ENCODE measurements at places on chromosomes 12 and 14. TPM values are rescaled to one million over a fixed set of nuclear protein-coding genes. Genes with fewer than 3 reads are reported as not detected.

LHX5 gene
- not detected for total RNA-seq

CDCA3 gene
- total RNA-seq: 87.8 TPM

CLEC1B gene
- not detected for total RNA-seq

TEAD4 gene
- 9.0 TPM for total RNA-seq

BCAT1 gene
- total RNA-seq: 27.9 TPM

MIP gene
- not detected for total RNA-seq

HNF1A gene
- total RNA-seq: not detected

A2M gene
- total RNA-seq: 0.16 TPM

AQP2 gene
- total RNA-seq: not detected

SRRM4 gene
- total RNA-seq: not detected

TTLL5 gene
- 27.3 TPM for total RNA-seq

ZNF605 gene
- total RNA-seq: 8.3 TPM

DDN gene
- 0.48 TPM for total RNA-seq

GRCh38 chr12:77861317-77861716 is 30.6 kb downstream of the NAV3 start:
- DNase-seq: no peak
- H3K27me3 ChIP-seq: no peaks in the 10 kb centered on the region
- no peaks in the 10 kb centered on the region for H3K4me1 ChIP-seq
- H3K27ac ChIP-seq: no peak overlapping the region
- H3K4me3 ChIP-seq: no peak overlapping the region
- no peaks in the 10 kb centered on the region for H3K36me3 ChIP-seq

DNA sequence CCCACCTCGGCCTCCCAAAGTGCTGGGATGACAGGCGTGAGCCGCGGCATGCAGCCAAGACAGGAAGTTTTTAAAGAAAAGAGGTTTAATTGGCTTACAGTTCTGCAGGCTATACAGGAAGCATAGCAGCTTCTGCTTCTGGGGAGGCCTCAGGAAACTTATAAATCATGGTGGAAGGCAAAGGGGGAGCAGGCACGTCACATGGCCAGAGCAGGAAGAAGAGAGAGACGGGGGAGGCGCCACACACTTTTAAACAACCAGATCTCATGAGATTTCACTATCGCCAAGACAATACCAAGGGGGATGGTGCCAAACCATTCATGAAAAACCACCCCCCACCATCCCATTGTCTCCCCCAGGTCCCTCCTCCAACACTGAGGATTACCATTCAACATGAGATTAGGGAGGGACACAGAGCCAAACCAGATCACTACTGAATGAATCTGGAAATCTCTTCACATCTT is 14.1 kb downstream of the CCDC63 start:
- no peak overlapping the region for H3K27ac ChIP-seq
- peaks cover 6% of the 10 kb centered on the region for H3K4me1 ChIP-seq
- no peaks in the 10 kb centered on the region for H3K27me3 ChIP-seq
- no peak overlapping the region for H3K4me3 ChIP-seq
- H3K36me3 ChIP-seq: no peaks in the 10 kb centered on the region

DNA sequence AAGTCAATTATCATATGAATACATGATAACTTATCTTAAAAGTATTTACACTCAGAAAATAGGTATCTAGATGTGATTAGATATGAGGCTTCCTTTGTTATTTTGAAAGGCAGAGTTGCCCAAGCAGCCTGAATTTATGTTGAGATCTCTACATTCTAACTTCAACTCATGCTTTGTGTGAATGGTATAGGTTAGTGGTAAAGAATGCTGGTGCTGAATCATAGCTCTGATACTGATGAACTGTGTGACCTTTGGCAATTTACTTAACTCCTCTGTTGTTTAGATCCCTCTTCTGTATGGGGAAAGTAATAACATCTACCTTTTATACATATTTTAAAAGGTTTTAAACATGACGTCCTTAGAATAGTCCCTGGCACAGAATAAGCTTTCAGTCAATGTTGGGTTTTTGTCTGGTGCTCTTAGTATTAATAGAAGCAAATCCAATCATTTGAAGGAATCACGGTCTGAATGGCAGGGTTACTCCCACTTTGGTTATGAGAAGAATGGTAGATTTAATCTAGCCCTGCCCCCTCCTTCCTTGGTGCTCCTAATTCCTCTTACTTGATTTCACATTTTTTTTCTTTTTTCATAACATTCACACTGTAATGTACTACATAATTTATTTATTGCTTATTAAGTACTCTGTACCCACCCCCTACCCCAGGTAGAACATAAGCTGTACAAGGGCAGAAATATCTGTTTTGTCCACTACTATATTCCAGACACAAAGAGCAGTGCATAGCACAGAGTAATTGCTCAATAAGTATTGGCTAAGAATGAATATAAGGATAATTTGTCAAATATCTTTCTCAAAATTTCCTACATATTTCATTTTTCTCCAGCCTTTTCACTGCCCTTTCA is 203.3 kb upstream of the KRR1 start:
- peaks cover 8% of the 10 kb centered on the region for H3K27me3 ChIP-seq
- H3K27ac ChIP-seq: no peak overlapping the region
- H3K36me3 ChIP-seq: no peaks in the 10 kb centered on the region
- peaks cover 11% of the 10 kb centered on the region for H3K4me1 ChIP-seq

DNA sequence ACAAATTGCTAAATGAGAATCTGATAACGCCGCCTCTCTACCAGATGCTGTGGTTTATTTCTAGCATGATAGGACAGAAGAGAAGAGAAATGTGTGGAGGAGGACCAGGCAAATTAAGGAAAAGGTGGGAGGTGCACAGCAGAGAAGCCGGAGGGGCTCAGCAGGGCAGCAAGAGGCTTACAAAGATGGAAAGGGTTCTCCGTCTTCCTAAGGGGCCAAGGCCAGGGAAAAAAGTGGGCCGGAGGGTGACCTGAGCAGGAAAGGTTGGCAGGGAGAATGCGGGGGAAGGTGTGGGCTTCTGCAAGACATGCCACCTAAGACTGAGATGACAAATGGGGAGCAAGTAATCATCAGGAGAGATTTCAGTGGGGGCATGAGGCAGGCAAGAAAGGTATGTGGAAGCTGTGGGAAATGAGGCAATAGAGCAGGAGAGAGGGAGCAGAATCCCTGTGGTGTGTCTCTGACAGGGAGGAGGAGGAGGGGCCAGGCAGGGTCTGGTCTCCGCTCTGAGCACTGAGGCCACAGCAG is 18.7 kb downstream of the MANSC1 start:
- H3K27me3 ChIP-seq: no peaks in the 10 kb centered on the region
- no peak overlapping the region for H3K4me3 ChIP-seq
- H3K27ac ChIP-seq: no peak overlapping the region
- no peak for DNase-seq

DNA sequence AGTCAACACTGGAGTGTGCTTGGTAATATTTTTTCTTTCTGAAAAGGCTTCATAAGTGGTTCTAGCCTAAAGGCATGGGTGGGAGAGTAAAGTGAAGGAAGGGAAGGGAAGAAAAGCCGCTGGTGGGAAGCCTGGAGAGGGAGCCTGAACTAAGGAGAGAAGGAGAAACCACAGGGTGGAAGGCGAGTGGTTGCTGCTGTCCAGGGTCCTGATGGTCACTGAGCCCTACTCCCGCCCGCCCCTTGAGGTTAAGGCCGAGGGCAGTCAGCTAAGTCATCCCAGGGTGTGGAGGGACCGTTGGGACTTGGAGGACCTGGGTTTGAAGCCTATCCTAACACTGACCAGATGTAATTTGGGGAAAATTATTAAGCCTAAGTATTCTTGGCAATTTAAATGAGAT is 189.1 kb downstream of the PIWIL1 start:
- peak; percentile 19 for DNase-seq
- no peaks in the 10 kb centered on the region for H3K4me1 ChIP-seq
- peaks cover 13% of the 10 kb centered on the region for H3K27me3 ChIP-seq
- H3K36me3 ChIP-seq: no peaks in the 10 kb centered on the region
- H3K4me3 ChIP-seq: no peak overlapping the region
- no peak overlapping the region for H3K27ac ChIP-seq

GRCh38 chr14:50085570-50086320 is 30.6 kb downstream of the VCPKMT start:
- DNase-seq: peak; percentile 71
- H3K36me3 ChIP-seq: peaks cover 5% of the 10 kb centered on the region
- H3K27ac ChIP-seq: peak overlapping the region; percentile 94
- H3K27me3 ChIP-seq: no peaks in the 10 kb centered on the region
- peaks cover 94% of the 10 kb centered on the region for H3K4me1 ChIP-seq

GRCh38 chr12:47981496-47982260 is 18.3 kb downstream of the TMEM106C start:
- H3K36me3 ChIP-seq: no peaks in the 10 kb centered on the region
- no peak overlapping the region for H3K27ac ChIP-seq
- H3K27me3 ChIP-seq: no peaks in the 10 kb centered on the region

- peaks cover 60% of the 10 kb centered on the region for H3K36me3 ChIP-seq
- H3K4me1 ChIP-seq: peaks cover 93% of the 10 kb centered on the region
- peak overlapping the region; percentile 67 for H3K4me3 ChIP-seq
- peak; percentile 91 for DNase-seq
Observed at GRCh38 chr14:99230208-99231151, 41.5 kb downstream of the BCL11B start.

- H3K27me3 ChIP-seq: no peaks in the 10 kb centered on the region
- H3K36me3 ChIP-seq: peaks cover 52% of the 10 kb centered on the region
- H3K27ac ChIP-seq: no peak overlapping the region
- peaks cover 57% of the 10 kb centered on the region for H3K4me1 ChIP-seq
Observed at GRCh38 chr14:61493239-61493638, 171.9 kb downstream of the PRKCH start.

- no peak overlapping the region for H3K27ac ChIP-seq
- no peak overlapping the region for H3K4me3 ChIP-seq
- H3K36me3 ChIP-seq: no peaks in the 10 kb centered on the region
- no peak for DNase-seq
Observed at GRCh38 chr14:51441001-51441400, 201.0 kb downstream of the TMX1 start.

GRCh38 chr12:46698003-46698402 is 127.8 kb downstream of the SLC38A4 start:
- H3K36me3 ChIP-seq: no peaks in the 10 kb centered on the region
- H3K4me1 ChIP-seq: no peaks in the 10 kb centered on the region
- H3K27me3 ChIP-seq: peaks cover 2% of the 10 kb centered on the region
- H3K27ac ChIP-seq: no peak overlapping the region
- DNase-seq: no peak
- H3K4me3 ChIP-seq: no peak overlapping the region

DNA sequence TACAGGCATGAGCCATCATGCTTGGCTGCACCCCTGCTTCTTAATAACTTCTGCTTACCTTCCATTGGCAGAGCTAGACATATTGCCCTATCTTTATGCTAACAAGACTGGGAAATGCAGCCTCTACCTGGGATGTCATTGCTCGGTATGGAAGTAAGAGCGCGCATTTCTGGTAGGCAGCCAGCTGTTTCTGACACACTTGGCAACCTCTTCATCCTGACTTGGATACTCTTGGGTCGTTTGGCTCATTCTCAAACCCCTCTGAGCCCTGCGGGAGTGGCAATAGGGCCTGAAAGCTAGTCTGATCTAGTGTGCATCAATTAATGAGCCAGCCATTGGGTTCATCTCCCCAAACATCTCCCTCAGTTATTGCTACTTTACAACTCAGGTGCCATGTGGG is 5.4 kb upstream of the PLBD1 start:
- H3K4me1 ChIP-seq: peaks cover 16% of the 10 kb centered on the region
- no peaks in the 10 kb centered on the region for H3K36me3 ChIP-seq
- no peak overlapping the region for H3K4me3 ChIP-seq
- H3K27me3 ChIP-seq: peaks cover 14% of the 10 kb centered on the region
- DNase-seq: no peak

DNA sequence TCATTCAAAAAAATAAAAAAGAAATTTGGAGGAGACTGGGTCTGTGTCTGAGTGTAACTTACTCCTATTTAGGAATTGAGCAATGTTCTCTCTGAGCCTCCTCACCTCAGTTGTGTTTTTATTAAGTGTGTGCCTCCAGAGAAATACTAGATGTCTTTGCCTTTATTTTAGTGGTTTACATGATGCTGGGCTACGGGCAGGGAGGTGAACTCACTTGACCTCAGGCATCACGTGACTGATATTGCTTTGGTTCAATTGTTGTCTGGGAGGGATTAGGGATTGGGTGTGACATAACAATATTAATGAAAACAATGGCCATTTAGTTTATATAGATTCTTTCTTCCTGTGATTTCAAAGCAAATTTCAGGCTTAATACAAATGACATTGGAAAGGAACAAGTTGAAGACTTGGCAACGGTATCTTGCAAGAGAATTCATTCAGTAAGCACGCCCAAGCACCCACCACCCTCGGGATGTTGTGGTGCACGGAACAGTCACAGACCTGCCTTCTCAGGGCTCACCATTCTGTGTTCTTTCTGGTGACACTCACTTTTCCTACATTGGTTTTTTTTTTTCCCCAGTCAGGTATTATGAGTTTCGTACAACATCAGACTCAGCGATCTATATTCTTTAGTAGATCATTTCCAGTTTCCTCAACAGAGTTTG is 77.5 kb downstream of the BMP4 start:
- H3K36me3 ChIP-seq: no peaks in the 10 kb centered on the region
- H3K4me3 ChIP-seq: no peak overlapping the region
- no peak for DNase-seq
- no peaks in the 10 kb centered on the region for H3K4me1 ChIP-seq

DNA sequence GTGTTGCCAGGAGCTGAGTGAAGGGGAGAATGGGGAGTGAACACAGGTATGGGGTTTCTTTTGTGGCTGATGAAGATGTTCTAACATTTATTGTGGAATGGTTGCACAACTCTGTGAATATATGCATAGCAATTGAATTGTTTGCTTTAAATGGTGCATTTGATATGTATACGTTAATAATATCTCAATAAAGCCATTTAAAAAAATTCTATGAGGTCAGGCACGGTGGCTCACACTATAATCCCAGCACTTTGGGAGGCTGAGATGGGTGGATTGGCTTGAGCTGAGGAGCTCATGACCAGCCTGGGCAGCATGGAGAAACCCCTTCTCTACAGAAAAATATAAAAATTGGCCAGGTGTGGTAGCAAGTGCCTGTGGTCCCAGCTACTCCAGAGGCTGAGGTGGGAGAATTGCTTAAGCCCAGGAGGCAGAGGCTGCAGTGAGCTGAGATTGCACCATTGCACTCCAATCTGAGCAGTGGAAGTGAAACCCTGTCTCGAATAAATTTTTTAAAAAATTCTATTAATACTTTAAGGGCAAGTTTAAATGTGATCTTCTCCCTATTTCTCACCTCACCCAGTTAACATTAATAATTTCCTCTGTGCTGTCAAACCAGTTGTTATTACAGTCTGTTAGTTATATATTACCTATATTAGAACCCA is 65.3 kb downstream of the DENND5B start:
- no peaks in the 10 kb centered on the region for H3K36me3 ChIP-seq
- no peak overlapping the region for H3K27ac ChIP-seq
- H3K27me3 ChIP-seq: peaks cover 7% of the 10 kb centered on the region
- no peak overlapping the region for H3K4me3 ChIP-seq
- H3K4me1 ChIP-seq: peaks cover 2% of the 10 kb centered on the region
- DNase-seq: no peak

Measured in activated CD4-positive, alpha-beta T cell treated with anti-CD3 and anti-CD28 coated beads for 36 hours (primary cell).